Right atrium auricular region (tissue), 2 donors: ENCODE measurements at places on chromosomes 3 and 15. TPM values are rescaled to one million over a fixed set of nuclear protein-coding genes. Genes with fewer than 3 reads are reported as not detected.
A peak's percentile ranks its signal among the peaks of the same experiment; 100 is the strongest.

Gene TRIM42
- total RNA-seq: not detected

- DNase-seq: no peak
Measured at GRCh38 chr15:79944622-79945021, 26.4 kb downstream of the BCL2A1 start.

GRCh38 chr3:44342176-44342790 lies 3.7 kb downstream of the TCAIM start:
- no peak for DNase-seq

DNA sequence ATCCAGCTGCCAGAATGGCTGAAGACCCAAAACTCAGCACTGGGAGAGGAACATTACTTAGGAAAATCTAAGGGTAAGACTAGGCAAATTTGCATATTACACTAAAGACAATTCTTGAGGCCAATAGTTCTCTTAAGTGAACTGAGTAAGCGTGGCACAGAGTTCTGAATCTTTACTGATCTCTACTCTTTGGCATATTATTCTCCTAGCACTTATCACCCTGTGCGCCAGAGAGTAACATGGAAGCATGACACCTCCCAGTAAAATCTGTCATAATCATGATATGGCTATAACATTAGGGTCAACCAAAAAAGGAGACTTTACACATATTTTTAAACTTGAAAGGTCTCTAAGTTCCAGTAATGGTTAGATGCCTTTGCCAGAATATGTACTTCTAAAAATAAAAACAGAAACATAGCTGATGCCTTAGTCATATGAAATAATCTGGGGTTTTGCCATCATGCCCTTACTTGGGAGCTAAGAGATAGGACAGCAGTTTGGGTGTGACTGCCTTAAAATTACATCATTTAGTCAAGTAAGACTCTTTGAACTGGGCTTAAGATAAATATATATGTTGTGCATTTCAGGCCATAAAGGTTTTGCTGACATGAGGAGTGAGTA lies 290.5 kb downstream of the PLCL2 start:
- DNase-seq: no peak

GRCh38 chr3:189308608-189309007 lies 136.8 kb downstream of the TPRG1 start:
- DNase-seq: no peak

DNA sequence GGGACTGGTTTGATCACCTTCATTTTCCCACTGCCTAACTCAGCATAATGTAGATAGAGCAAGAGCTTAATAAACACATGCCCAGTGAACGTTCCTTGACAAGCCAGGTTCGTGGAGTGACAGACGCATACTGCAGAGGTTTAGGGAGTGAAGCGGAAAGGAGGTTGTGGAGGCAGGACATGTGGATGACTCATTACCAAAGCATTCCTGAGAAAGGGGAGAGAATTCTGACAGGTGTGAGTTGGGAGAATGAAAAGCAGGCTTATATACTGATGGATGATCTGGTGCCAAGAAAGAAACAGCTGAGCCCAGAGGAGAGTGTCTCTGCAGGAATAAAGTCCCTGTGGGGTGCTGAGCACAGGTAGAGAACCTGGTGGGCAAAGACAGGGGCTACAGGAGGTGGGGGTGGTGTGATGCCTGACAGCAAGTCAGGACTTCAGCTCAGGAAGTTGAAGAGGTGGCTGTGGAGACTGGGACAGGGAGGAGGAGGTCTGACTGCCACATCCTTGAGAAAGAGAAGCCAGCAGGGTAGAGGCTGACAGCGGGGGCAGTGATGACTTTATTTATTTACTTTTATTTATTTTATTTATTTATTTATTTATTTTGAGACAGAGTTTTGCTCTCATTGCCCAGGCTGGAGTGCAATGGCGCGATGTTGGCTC lies 2.4 kb upstream of the RPL29 start:
- no peak for DNase-seq

GRCh38 chr3:113947372-113948014 lies at the start of gene ZDHHC23:
Gene ZDHHC23, plus strand, starts transcription at chr3:113948013. Its CDS starts 790 bp downstream, at chr3:113948803.
- no peak for DNase-seq

DNA sequence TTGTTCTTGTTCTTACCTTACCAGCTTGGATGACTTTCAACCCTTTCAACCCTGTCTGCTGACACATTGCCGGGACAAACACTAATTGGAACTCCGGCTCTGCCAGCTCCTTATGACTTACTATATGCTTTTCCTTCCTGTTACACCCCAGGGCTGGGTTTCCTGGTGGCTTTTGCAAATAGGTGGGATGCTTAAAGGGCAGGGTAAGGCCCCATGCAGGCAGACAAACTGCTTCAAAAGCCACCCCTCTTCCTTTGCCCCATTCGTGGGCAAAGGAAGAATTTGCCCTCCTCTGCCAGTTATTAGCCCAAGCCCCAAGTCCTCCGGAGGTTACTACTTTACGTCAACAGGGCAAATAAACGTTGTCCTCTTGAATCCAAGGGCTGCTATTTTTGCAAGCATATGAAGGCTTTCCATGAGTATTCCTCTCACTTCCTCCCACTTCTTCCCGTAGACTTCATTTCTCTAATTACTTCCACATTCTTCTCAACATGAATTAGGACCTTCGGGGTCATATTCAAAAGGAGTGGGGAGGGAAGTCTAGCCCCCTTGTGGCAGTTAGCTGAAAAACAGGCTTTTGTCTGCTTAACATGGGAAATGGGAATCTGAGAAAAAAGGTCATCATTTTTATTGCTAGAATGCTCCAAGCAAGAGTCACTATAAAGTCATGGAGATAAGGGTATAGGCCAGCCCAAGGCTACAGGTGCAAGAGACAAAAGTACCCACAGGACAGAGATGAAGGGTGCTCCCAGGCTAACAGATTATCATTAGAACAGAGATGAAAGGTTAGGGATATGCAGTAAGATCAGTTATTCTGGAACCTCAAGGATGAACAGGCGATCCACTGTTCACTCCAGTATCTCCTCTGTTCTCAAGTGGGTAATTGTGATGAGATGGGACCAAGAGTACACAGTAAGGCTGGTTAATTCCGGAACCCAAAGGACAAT lies 56.3 kb upstream of the FSTL1 start:
- peak; percentile 68 for DNase-seq

GRCh38 chr3:123660900-123661299 lies 76.0 kb upstream of the HACD2 start:
- DNase-seq: peak; percentile 85

GRCh38 chr3:143358155-143358792 lies 238.7 kb downstream of the CHST2 start:
- DNase-seq: no peak

GRCh38 chr3:153927107-153927506 lies 194.1 kb upstream of the ARHGEF26 start:
- no peak for DNase-seq
